ENCODE measurements at places on chromosomes 13 and 19. TPM values are rescaled to one million over a fixed set of nuclear protein-coding genes. Genes with fewer than 3 reads are reported as not detected.

SPTBN4 gene
- 2.4 TPM for total RNA-seq

DZIP1 gene
- total RNA-seq: 74.6 TPM

CD209 gene
- total RNA-seq: not detected

NLRP5 gene
- total RNA-seq: not detected

ZFP14 gene
- 2.1 TPM for total RNA-seq

NBEA gene
- 31.2 TPM for total RNA-seq

DNA sequence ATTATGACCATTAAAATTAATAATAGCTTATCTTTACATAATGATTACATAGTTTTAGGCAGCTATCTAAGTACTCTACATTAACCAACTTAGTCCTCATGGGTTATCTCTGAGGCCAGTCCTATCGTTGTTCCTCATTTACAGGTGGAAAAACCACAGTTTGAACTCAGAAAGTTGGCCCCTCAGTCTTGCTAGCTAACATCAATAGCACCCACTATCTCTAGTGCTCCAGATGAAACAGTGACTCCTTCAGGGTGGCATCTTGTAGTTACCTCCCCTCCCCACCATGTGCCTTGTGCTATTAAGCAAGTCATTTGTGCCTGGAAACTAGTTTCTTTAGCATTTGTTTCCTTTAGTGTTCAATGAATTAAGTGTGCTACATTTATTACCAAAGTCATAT, 1086.7 kb downstream of the EFNB2 start:
- DNase-seq: no peak

DNA sequence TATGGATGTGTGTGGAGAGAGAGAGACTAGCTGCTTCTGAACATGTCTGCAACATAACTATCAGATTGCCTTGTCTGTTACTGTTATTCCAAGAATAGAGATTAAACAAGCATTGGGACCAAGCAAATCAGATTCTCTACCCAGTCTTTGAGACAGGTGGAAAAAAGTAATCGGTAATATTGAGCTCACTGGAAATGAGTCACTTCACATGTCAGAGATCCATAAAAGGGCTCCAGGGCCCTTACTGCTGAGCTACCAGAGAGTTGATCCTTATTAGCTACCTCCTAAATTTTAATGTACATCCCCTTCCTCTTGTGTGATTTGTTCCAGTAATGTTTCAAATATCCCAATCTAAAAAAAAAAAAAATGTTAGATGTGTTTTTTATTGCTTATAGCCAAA, 2118.0 kb downstream of the PCDH9 start:
- DNase-seq: no peak

DNA sequence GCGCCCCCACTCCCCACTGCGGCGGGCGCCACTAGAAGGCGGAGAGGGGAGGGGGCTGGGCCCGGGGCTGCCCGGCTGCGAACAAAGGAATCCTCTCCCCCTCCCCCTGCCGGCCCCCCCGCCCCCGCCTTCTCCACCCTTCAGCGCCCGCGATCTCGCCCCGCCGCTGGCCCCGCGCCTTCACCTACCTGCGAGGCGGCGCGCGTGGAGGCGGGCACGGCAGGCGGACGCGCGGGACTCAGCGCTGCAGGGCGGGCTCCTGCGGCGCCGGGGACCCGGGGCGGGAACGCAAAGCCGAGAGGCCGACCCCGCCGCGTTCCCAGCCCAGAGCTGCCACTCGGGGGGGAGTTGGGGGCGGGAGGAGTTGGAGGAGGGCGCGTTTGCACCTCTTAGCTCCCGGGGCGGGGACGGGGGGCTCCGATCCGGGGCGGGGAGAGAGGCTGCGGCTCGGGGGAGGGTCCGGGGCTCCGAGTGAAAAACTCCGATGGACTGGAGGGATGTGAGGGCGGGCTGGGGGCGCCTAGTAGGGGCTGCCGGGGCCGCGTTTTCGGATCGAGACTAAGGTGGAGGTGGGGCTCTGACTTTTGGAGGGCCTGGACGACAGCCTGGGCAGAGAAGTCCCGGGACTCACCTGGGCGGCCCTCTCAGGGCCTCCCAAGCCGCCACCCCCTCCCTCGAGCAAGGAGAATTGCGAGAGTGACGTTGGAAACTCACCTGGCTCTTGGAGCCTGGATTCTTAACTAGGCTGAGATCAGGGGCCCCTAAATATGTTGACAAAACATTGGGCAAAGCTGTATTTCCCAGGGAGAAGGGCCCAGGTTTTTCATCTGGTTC, at the start of gene FBN3:
TSS of gene FBN3 (minus strand) at position 332 of the 834 bp plus-strand sequence. CDS start 2,112 bp downstream, outside the sequence.
- DNase-seq: no peak

DNA sequence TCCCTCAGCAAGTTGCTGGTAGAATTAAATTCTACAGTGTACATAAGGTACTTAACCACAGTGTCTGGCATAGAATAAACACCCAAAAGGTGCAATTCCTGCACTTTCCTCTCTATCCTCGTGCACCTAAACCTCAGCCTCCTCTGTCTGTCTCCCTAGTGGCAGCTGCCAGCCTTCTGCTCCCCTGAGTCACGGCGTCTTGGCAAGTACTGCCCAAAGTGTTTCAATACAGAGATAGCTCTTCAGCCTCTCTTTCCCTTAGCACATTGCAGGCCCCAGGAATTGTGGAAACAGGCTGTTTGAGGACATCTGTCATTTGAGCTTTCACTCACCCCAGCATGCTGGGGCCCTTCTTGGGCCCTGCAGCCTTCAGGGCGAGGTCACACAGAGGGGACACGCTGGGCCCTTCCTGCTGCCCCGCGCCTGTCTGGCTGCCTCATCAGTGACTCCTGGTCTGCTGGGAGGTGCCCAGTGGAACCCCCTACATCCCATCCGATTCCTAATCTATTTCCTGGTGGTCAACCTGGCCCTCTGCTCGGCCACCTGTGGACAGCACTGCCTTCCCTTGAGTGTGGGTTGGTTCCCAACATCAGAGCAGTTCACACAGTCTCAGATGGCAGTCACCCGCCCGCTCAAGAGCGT, 19.3 kb downstream of the COL4A2 start:
- DNase-seq: no peak

GRCh38 chr13:56314765-56315164, 826.0 kb upstream of the PRR20A start:
- DNase-seq: no peak

DNA sequence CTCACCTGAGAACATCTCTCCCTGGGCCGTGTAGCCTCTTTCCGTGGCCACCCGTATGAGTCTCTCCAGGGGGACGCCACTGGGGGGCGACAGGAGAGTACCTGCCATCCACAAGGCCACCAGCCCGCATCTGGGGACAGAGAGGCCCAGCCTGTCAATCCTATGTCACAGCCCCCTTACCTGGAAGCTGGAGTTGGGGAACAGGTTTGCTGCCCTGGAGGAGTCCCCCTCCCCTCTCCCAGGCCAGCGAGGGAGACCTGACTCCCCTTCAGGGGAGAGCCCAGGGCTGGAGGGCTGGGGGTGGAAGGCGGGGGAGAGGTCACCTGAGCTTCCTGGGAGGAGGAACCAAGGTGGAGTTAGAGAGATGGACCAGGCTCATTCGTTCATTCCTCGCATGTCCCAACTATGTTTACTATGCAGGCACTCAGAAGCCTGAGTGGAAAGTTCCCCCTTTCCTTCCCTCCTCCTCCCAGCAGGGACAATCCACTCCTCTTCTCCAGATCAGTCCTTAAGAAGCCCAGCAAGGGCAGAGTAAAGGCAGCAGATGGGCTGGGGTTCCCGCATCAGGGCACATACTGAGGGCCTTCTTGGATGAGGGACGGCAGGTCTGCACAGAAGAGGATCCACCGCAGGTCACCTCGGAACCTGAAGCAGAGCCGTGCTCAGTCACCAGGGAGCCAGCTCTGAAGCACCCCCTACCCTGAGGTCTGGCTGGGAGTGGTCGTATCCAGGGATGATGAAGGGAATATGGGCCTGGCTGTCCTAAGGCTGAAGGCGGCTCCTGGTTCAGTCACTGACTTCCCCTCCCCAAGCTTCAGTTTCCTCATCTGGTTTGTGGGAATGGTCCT, 5.5 kb downstream of the ACTMAP start:
- DNase-seq: no peak

DNA sequence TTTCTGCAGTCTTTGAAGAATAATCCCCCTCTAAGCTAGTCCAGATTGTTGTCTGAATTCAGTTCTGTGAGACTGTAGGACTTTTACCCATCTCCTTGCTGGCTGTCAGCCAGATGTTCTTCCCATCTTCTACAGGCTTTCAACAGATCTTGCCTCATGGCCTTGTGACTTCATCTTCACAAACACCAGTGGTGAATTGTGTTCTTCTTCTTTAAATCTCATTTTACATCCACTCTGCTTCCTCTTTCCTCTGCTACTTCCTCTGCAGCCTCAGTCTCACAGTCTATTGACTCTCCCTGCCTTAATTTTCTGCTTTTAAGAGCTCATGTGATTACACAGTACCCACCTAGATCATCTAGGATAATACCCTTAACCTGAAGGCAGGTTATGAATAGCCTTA, 859.0 kb upstream of the SLITRK1 start:
- no peak for DNase-seq

DNA sequence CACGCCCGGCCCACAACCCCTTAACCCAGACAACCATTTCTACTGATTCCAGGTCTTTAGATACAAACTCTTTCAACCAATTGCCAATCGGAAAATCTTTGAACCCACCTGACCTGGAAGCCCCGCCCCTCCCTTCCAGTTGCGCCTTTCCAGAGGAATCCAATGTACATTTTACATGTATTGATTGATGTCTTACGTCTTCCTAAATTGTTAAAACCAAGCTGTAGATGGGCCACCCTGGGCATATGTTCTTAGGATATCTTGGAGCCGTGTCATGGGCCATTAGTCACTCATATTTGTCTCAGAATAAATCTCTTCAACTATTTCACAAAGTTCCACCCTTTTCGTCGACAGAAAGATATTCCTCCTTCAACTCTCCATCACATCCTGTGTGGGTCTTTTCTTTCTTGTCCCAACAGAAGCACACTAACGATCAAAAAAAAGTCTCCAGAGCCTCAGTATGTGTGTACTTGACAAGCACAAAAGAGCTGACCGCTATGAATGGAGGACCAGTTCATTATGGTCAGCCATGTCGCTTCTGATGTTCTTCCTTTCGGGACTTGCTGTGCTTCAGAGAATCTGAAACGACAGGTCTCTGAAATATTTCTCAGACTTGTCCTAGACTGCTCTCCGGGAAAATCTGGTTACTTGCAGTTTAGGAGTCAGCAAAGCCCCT, 601 bp upstream of the ZNF749 start:
- DNase-seq: no peak

GRCh38 chr13:31042049-31042448, 109.6 kb downstream of the TEX26 start:
- no peak for DNase-seq

- DNase-seq: peak; percentile 40
Observed at GRCh38 chr13:32837973-32838927, 178.0 kb upstream of the KL start.

GRCh38 chr19:55156202-55157063, 1.1 kb downstream of the TNNI3 start:
- DNase-seq: peak; percentile 14

GRCh38 chr19:3544742-3545668, 6.0 kb downstream of the TEKTIP1 start:
- peak; percentile 22 for DNase-seq

GRCh38 chr13:114074671-114075315, 57.6 kb downstream of the RASA3 start:
- DNase-seq: no peak

DNA sequence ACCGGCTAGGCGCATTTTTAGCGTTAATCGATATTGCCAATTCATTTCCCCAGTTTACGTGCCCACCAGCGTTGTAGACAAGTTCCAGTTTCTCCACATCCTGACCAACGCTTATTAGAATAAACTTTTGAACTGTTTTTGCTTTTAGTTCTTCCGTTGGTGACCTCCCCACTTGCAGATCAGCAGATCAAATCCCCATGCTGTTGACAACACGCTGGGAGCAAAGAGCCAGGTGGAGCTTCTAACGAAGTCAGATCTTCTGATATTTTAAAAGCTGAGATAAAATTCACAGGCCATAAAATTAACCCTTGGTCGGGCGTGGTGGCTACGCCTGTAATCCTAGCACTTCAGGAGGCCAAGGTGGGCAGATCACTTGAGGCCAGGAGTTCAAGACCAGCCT, 21.2 kb downstream of the RCN3 start:
- DNase-seq: no peak

DNA sequence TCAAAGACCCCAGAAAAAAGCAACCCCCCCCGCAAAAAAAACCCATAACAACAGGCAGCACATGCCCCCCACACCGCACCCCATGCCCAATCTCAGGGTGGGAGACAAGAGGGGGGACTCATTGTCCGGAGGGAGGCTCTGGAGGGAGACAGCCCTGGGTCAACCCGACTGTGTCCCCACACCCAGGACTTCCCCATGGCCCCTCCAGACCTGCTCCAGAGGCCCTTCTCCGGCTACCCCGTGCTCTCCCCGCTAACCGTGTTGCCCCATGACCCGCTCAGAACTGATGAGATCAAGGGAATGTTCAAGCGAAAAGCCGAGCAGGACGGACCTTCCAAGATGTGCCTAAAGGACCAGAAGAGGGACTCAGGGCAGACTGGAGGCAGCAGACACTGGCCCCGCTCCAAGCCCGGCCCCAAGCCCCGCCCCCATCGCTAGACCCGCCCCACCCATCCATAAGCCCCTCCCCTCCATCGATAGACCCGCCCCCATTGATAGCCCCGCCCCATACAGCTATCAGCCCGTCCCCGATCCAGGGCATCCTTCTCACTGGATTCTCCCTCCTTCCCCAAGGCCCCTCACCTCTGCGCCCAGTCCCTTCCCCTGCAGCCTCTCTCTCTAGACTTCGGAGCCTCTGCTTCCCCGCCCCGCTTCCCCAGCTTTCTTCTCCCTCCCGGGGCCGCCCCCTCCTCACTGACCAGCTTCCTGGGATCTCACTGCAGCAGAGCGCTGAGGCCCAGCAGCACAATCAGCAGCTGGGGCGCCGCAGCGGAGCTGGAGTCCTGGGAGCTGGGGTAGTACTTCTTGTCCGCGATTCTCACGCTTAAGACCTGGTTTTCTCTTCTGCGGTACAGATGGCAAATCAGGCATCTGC, 2.2 kb downstream of the BST2 start:
- no peak for DNase-seq

GRCh38 chr13:73406454-73406853, 347.6 kb downstream of the KLF5 start:
- DNase-seq: no peak

DNA sequence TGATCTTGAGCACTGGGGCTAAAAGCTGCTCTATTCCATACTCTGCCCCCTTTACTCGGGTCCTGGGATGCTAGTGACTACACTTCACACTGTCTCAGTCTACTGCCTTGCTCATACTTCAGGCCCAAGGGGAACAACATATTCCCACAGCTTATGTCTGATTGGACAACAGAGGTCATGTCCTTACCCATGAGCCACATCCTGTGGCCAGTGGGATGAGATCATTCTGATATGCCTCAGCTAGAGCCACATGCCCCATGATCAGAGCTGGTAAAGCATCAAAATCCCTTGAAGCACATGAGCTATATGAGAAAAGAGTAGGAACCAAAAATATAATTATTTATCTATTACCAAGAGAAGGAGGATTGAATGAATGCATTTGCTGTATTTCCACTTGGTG, 290.1 kb upstream of the TSHZ3 start:
- DNase-seq: no peak
